CMK (cell line): ENCODE measurements at places on chromosomes 6 and 20.

DNA sequence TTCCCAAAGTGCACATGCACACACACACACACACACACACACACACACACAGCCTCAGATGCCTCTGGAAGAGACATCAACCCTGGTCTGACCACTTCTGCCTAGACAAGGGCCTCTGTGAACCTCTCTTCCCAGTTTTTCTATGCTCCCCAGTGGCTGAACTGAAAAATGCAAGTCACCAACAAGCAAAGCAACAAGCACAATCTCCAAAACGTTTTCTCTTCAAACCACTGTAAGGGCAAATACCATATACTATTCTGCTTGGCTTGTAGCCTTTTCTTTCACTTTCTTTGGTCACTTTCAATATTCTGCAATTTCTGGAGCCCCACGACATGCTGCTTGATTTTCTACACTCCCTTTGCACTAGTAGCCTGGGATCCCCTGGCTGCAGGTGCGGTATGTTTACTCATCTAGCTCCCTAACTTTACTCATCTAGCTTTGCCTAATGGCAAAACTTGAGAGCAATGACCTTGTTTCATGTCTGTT, 121.4 kb upstream of the DST start:
- no peak for DNase-seq

- DNase-seq, result no peak
Observed at GRCh38 chr20:46099491-46100287, 9.9 kb upstream of the NCOA5 start.

- DNase-seq, result no peak
Observed at GRCh38 chr6:32148289-32149091, 3.2 kb downstream of the PRRT1 start.

DNA sequence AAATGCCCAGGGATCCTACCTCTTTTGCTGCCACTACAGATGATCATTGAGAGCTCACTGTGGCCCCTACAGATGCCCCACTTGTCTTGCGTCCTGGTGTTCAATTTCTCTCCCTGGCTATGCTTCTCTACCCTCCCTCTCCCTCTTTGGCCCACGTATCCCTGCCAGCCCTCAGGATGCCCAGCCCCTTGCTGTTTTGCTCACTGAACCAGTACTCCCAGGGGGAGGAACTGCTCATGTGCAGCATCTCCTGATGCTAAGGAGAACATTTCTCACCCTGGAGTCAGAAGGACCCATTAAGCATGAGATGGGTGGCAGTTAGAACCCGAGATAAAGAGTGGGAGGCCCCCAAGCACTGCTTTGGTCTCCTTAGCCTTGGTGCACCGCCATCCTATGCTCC, at the start of gene WFDC9:
TSS of gene WFDC9 (minus strand) at position 101 of the 400 bp plus-strand sequence. CDS start 21,103 bp downstream, outside the sequence.
- DNase-seq, result no peak

GRCh38 chr6:80254716-80255115, 148.2 kb downstream of the BCKDHB start:
- no peak for DNase-seq

DNA sequence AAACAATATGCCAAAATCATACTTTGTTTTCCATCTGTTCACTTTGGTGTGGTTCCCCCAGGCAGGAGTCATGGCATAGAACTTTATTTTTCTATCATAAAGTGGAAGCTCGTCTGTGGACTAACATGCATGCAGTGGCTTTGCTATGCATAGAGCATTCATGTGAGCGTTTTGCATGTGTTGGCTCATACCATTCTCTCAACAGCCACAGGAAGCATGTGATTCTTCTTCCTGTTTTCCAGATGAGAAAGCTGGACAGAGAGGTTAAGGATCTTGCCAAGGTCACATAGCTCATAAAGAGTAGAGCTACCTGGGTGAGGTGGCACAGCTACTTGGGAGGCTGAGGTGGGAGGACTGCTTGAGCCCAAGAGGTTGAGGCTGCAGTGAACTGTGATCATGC, 123.4 kb upstream of the HDGFL1 start:
- no peak for DNase-seq

DNA sequence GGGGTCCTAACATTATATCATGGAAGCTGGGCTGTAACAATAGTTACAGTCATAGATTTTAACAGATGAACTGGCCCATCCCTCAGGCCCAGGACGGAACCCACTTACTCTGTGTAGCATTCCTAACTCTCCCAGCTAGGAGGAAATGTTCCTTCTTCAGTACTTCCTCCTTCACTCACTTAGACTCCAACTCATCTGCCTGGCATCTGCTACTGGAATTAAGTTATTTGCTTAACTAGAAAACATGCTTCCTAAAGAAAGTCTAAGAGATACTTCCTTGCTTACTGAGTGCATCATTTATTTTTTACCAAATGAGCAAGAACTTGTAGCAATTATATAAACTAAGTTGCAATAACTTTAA, 20.5 kb downstream of the GCLC start:
- DNase-seq, result no peak

GRCh38 chr20:13755809-13756208, 28.9 kb downstream of the ESF1 start:
- DNase-seq, result no peak

- no peak for DNase-seq
Observed at GRCh38 chr6:131292145-131292938, 157.1 kb downstream of the AKAP7 start.

DNA sequence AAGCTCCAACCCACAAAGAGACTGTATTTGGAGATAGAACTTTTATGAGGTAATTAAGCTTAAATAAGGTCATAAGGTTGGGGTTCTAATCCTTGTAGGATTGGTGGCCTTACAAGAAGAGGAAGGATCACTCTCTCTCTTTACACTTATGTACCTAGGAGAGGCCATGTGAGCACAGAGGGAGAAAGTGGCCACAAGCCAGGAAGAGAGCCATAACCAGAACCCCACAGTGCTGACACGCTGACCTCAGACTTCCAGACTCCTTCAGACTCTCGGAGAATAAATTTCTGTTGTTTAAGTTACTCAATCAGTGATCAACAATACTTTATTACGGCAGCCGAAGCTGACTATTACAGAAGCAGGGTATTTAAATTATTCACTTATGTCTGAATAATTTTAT, 430.5 kb upstream of the EPHA7 start:
- no peak for DNase-seq

GRCh38 chr6:33981861-33982260, 164.0 kb downstream of the GRM4 start:
- DNase-seq, result no peak

DNA sequence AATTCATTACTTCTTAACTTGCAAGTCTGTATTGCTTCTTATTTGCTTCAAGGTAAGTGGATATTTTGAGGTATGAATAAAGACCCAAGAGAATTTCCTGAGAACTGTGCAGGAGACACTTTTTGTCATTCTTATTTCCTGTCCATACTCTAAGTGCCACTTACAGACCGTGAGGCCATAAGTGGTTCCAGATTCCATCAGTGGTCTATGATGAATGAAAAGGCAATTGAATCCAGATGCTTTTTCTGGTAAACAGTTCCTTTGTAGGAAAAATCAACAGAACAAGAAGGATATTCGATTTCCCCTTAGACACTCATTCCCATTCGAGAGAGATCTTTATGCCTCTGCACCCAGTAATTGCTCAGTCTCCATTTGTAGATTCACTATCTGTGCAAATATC, 58.3 kb upstream of the PDE10A start:
- DNase-seq, result no peak

GRCh38 chr20:62129731-62130531, 7.7 kb downstream of the LSM14B start:
- DNase-seq, result no peak

GRCh38 chr6:145631374-145631773, 103.9 kb downstream of the EPM2A start:
- no peak for DNase-seq

GRCh38 chr6:1885576-1886011, 275.9 kb downstream of the FOXC1 start:
- no peak for DNase-seq

DNA sequence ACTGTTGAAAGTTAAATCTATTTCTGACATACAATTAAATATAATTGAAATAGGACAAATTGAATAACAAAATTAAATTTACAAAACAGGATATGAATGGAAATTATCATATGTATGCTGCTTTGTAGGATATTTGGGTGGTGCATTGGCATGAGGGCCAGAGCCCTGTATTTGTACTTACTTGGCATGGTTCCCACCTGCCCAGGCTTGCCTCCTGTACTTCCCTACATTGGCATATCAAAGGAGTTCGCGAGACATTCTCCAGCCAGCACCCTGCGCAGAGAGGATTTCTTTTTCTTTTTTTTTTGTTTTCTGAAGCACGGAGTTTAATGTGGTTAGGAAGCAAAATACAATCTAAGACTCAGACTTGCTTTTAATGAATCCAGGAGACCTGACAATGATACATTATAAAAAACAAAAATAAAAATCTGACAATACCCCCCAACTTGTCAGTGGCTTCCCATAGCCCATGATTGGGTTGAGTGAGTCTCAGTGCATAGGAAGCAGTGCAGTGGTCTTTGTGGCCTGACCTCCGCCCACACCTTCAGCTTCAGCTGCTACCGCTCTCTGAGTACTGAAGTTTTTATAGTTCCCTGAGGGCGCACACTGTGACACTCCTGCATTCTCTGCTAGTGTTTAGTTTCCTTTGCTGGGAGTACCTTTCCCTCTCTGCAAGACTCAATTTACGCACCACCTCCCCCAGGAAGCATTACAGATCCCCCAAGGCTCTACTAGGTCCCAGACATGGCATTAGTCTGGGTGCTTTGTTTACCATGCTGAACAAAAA, 440.8 kb downstream of the UTRN start:
- no peak for DNase-seq

GRCh38 chr6:1749041-1749440, 139.3 kb downstream of the FOXC1 start:
- DNase-seq, result no peak

- DNase-seq, result no peak
Observed at GRCh38 chr6:137136065-137136464, 37.4 kb downstream of the IL22RA2 start.

GRCh38 chr20:61475729-61476128, 223.7 kb downstream of the CDH4 start:
- no peak for DNase-seq

DNA sequence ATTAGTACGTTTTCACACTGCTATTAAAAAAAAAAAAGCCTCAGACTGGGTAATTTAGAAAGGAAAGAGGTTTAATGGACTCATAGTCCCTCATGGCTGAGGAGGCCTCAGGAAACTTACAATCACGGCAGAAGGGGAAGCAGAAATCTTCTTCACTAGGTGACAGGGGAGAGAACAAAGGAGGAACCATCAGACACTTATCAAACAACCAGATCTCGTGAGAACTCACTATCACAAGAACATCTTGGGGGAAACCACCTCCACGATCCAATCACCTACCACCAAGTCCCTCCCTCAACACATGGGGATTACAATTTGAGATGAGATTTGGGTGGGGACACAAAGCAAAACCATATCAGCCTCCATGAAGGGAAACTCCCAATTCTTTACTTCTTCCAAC, 85.2 kb upstream of the MAFB start:
- no peak for DNase-seq

DNA sequence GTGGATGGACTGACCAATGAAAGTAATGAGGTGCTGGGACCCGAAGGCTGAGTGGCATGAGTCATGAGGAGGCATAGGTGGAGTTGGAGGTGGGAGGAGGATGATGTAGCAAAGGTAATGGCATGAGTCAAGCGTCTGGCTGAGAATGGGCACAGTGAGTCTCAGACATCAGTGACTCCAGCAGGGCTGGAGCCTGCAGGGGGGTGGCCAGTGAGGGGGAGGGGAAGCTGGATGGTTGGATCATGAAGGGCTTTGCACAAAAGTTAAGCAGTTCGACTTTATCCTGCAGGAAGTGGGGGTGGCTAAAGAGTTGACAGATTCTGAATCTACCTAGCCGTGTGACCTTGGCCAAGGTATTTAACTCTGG, 99.0 kb upstream of the IYD start:
- DNase-seq, result no peak

DNA sequence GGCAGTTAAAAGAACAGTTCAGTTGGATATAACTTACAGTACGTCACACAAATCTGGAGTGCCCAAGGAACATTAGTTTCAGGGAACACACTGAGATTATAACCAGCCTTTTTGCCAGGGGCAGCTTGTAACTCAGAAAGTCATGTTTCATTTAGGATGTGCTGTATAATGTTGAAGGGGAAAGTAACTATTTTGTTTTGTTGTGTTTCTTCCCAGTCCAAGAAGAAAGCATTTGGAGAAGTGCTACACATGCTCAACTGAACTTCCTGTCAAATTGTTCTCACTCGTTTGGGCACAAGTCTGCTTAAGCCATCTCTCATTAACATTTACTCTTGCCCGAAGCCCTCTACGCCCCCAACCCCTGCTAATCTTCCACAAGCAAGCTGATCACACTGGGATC, 157.9 kb downstream of the BTBD9 start:
- DNase-seq, result no peak

- DNase-seq, result no peak
Observed at GRCh38 chr6:93163146-93163545, 256.2 kb downstream of the EPHA7 start.

GRCh38 chr6:158006821-158007570, 25.3 kb downstream of the SYNJ2 start:
- no peak for DNase-seq

DNA sequence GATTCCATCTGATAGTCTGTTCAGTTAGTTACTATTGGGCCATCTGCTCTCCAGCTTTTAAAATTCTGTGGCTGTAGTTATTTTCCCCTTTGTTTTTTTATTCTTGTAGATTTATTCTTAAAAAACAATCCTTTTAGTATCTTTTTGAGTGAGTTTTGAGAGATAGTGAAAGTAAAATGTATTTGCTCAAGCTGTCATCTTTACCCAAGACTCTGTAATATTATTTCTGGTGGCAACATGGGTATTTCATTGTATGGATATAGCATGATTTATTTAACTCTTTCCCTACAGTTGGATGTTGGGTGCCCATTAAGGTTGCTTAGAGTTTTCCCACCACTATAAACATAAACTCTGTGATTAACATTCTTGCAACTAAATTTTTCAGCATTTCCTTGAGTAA, 24.6 kb downstream of the STK4 start:
- no peak for DNase-seq
